H4 (cell line): ENCODE measurements at places on chromosomes 7 and 10.

DNA sequence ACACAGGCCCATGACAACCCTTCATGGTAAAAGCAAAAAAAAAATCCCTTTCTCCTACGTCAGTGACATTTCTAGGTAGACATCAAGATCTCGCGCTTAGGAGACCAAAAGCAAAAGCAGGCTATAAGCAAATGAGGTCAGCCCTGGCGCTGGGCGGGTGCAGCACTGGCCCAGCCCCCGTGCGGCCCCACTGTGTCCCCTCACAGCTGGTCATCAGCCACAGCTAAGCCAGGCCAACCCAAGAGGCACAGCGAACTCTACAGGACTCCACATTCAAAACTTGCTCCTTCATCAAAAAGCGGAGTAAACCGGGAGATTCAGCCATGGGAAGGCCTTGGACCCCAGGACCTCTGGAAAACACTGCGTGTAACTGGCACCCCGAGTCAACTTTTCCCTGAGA lies 113.7 kb downstream of the PTPRN2 start:
- no peak for DNase-seq

DNA sequence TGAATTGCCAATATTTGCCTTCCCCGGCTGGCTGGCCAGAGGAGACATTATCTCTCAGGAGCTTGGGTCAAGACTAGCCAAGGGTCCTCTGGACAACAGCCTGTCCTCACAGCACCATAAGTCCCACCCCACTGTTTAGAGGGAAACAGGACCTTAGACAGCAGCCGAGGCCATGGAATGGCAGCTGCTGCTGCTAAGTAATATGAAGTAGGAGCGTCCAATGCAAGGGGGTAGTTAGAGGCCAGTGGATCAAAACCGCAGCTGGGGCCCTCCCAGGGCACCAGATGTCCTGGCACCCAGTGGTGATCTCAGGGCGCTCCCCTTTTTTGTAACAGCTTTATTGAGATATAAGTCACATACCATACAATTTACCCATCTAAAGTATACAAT lies 12.9 kb upstream of the KCP start:
- DNase-seq = no peak

DNA sequence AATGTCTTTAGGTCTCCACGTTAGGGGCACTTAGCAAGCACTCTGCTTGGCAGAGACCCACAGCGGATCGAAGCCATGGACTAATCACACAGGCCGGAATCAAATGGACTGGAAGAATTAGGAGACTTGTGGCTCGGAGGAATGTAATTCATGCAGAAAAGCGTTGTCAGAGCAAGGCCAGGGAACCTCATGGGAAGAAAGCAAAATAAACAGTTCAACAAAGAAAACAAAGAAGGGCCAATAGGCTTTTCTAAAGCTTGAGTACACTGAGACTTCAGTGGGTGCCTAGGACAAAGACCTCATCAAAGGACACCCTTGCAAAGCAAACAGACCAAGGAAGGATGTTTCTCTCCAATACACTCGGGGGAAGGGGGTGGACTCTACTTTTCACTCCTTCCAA lies 171.1 kb downstream of the GLI3 start:
- peak; percentile 35 for DNase-seq

GRCh38 chr10:14852236-14852635 lies 14.1 kb downstream of the HSPA14 start:
- no peak for DNase-seq

- DNase-seq = no peak
These were observed 272.8 kb upstream of the ZNF32 start for GRCh38 chr10:43921478-43921877.

DNA sequence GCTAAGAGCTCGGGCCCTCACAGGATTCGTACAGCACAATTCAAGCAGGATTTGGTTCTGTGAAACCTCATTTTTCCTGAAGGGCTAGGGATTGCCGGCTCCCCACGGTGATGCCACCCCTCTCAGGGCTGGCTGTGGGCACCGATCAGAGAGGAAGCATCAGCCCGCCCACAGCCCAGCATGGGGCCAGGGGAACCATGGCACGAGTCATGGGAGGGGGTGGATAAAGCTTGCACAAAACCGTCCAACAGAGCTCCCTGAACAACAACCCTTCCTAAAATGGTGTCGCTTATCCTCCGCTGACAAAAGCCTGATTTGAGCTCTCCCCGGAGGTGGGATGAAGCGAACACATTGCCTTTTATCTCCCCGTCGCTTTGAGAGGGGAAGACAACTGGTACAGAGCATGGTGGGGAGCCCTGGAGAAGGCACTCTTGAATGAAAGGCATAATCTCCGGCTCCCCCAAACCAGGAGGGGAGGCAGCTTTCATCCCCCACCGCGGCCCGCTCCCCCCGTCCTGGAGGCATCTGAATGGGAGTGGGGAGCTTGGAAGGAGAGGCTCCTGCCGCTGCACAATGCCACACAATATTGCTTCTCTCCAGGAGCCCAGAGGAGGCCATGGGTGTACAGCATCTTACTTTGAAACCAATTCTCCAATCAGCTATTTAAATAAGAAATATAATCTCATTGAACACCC lies 144.0 kb downstream of the RPS24 start:
- DNase-seq = no peak

GRCh38 chr7:87369216-87369615 lies 23.8 kb downstream of the CROT start:
- DNase-seq = no peak

- DNase-seq = no peak
These were observed 28.8 kb downstream of the RRP12 start for GRCh38 chr10:97372233-97372875.

DNA sequence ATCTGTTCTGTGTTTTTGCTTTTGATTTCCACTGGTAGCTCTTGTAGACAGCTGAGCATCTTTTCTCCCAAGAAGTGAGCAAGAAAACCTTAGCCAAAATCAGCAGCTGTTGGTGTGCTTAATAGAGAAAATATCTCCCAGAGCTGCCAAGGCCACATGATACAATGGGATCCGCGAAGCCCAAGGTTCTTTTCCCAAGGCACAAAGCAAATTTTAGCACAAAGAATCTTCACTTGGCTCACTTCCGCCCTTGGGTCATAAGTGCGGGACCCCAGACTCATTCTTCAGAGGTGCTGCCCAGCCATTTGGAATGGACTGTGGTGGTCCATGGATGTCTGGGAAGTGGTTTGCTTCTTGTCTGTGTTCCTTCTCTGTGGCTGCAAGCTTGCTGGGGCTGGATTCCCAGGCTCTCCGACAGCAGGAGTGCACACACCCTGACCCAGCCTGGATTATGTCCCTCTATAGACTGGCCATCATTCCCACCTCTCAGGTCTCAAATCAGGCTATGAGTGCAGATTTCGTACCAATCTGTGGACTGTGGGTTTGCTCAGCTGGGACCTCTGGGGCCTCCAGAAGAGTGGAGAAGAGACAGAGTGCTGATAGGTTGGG lies 93.0 kb upstream of the TMEM72 start:
- no peak for DNase-seq
